ENCODE measurements at places on chromosomes 1 and 21. TPM values are rescaled to one million over a fixed set of nuclear protein-coding genes. Genes with fewer than 3 reads are reported as not detected.
A peak's percentile ranks its signal among the peaks of the same experiment; 100 is the strongest.

DNA sequence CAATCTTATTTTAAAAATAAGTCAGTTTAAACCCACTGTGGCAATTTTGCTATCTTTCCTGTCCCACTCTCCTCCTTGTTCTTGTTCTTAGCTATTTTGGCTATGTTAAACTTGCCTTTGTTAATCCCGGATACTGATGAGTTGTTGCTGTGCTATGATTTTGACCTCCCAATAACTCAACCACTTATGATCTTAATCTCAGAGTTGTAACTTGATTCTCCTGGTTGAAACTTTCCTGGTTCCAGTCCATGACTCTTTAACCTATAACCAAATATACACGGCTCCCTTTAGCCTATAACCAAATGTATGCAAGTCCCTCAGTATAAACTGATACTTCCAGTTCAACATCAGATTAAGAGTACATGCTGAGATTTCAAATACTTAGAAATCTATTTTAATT, 15.6 kb upstream of the ACADM start:
- no peaks in the 10 kb centered on the region for H3K36me3 ChIP-seq
- peaks cover 3% of the 10 kb centered on the region for H3K4me1 ChIP-seq
- H3K4me3 ChIP-seq = no peak overlapping the region
- no peak for DNase-seq

GRCh38 chr21:32414579-32415358, 2.3 kb downstream of the EVA1C start:
- H3K4me1 ChIP-seq = peaks cover 39% of the 10 kb centered on the region
- DNase-seq = no peak
- H3K27ac ChIP-seq = peak overlapping the region; percentile 97
- H3K36me3 ChIP-seq = no peaks in the 10 kb centered on the region
- H3K27me3 ChIP-seq = no peaks in the 10 kb centered on the region

- H3K36me3 ChIP-seq = no peaks in the 10 kb centered on the region
- DNase-seq = no peak
- no peaks in the 10 kb centered on the region for H3K27me3 ChIP-seq
- H3K4me1 ChIP-seq = no peaks in the 10 kb centered on the region
- no peak overlapping the region for H3K27ac ChIP-seq
Measured at GRCh38 chr1:67780637-67781036, 52.6 kb downstream of the GNG12 start.

SIPA1L2 gene
- 49.6 TPM for total RNA-seq

- no peak overlapping the region for H3K4me3 ChIP-seq
- DNase-seq = peak; percentile 63
- H3K4me1 ChIP-seq = peaks cover 27% of the 10 kb centered on the region
- no peaks in the 10 kb centered on the region for H3K36me3 ChIP-seq
- H3K27me3 ChIP-seq = no peaks in the 10 kb centered on the region
- H3K27ac ChIP-seq = no peak overlapping the region
Measured at GRCh38 chr1:212190169-212190568, 95.0 kb upstream of the PPP2R5A start.

- no peaks in the 10 kb centered on the region for H3K36me3 ChIP-seq
- peak within 1 kb of the TSS; percentile 95 for H3K27ac ChIP-seq
- DNase-seq = peak; percentile 96
- peak within 1 kb of the TSS; percentile 72 for H3K4me3 ChIP-seq
- H3K4me1 ChIP-seq = peaks cover 57% of the 10 kb centered on the region
Measured at GRCh38 chr1:154404984-154405746, at the start of gene IL6R. TSS of gene IL6R (plus strand) at chr1:154405343. CDS start at chr1:154405630, 287 bp downstream.

GRCh38 chr1:3012456-3013291, 8.6 kb upstream of the ACTRT2 start:
- H3K27me3 ChIP-seq = peaks cover 3% of the 10 kb centered on the region
- peaks cover 5% of the 10 kb centered on the region for H3K4me1 ChIP-seq
- no peak overlapping the region for H3K4me3 ChIP-seq
- peak; percentile 94 for DNase-seq
- H3K36me3 ChIP-seq = no peaks in the 10 kb centered on the region

DNA sequence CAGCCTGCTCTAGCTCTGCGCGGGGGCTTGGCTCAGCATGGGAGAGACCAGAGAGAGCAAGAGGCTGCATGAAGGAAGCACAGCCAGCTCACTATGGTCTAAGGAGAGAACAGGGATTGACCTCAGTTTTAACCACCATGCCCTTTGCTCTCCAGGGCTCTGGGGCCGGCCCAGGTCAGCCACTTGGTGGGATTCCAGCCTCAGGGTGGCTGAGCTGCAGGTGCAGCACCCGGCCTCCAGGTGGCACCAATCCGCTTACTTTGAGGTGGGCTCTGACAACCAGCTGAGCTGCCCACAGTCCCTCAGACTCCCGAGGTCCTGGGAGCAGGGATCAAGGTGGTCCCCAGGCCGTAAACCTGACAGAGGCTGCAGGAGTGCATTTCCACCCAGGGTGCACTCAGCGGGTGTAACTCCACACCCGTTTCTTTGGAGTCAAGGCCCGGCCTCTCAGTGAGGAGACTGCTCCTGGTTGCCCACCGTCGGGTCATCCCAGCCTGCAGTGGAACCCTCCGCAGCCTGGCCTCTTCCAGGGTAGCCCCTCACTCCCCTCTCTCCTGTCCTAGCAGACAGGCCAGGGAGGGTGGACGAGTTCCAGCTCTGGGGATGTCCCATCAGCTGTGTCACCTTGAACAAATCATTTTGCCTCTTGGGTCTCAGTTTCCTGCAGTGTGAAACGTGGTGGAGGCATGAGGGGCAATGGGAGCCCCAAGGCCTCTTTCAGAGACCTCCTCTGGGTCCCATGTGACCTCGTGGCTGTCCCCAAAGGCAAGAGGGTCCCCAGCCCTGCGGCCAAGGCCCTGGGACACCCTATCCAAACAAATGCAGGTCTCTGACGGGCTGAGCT, 607 bp upstream of the LGR6 start:
- H3K27ac ChIP-seq = no peak overlapping the region
- H3K4me1 ChIP-seq = peaks cover 19% of the 10 kb centered on the region
- H3K4me3 ChIP-seq = no peak overlapping the region
- peak; percentile 65 for DNase-seq
- H3K27me3 ChIP-seq = no peaks in the 10 kb centered on the region
- H3K36me3 ChIP-seq = no peaks in the 10 kb centered on the region

HES5 gene
- 0.76 TPM for total RNA-seq

DNA sequence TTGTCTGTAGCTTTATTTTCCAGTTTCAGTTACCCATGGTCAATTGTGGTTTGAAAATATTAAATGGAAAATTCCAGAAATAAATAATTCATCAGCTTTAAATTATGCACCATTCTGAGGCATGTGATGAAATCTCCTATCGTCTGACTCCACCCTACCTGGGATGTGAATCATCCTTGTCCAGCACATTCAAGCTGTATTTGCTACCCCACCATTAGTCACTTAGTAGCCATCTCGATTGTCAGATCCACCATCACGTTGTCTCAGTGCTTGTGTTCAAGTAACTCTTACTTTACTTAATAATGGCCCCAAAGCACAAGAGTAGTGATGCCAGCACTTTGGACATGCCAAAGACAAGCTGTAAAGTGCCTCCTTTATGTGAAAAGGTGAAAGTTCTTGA, 4.0 kb downstream of the STPG1 start:
- no peak overlapping the region for H3K4me3 ChIP-seq
- peaks cover 12% of the 10 kb centered on the region for H3K4me1 ChIP-seq
- no peaks in the 10 kb centered on the region for H3K36me3 ChIP-seq
- H3K27me3 ChIP-seq = no peaks in the 10 kb centered on the region
- DNase-seq = no peak
- H3K27ac ChIP-seq = no peak overlapping the region

CYP4Z1 gene
- total RNA-seq = 6.8 TPM

CGN gene
- total RNA-seq = 51.6 TPM

- no peaks in the 10 kb centered on the region for H3K36me3 ChIP-seq
- H3K27me3 ChIP-seq = no peaks in the 10 kb centered on the region
- no peaks in the 10 kb centered on the region for H3K4me1 ChIP-seq
- no peak overlapping the region for H3K27ac ChIP-seq
- no peak overlapping the region for H3K4me3 ChIP-seq
Measured at GRCh38 chr1:236458996-236459395, 64.8 kb upstream of the LGALS8 start.

LYPD8 gene
- not detected for total RNA-seq

ATPAF1 gene
- 34.1 TPM for total RNA-seq

GRCh38 chr1:93578911-93579825, 102.5 kb downstream of the BCAR3 start:
- H3K27ac ChIP-seq = peak overlapping the region; percentile 59
- peaks cover 20% of the 10 kb centered on the region for H3K4me1 ChIP-seq
- peaks cover 30% of the 10 kb centered on the region for H3K36me3 ChIP-seq
- H3K27me3 ChIP-seq = no peaks in the 10 kb centered on the region
- no peak for DNase-seq

- DNase-seq = no peak
- peaks cover 3% of the 10 kb centered on the region for H3K4me1 ChIP-seq
- no peaks in the 10 kb centered on the region for H3K27me3 ChIP-seq
- no peak overlapping the region for H3K4me3 ChIP-seq
- no peaks in the 10 kb centered on the region for H3K36me3 ChIP-seq
Measured at GRCh38 chr1:200346700-200347099, 63.1 kb downstream of the ZNF281 start.

DNA sequence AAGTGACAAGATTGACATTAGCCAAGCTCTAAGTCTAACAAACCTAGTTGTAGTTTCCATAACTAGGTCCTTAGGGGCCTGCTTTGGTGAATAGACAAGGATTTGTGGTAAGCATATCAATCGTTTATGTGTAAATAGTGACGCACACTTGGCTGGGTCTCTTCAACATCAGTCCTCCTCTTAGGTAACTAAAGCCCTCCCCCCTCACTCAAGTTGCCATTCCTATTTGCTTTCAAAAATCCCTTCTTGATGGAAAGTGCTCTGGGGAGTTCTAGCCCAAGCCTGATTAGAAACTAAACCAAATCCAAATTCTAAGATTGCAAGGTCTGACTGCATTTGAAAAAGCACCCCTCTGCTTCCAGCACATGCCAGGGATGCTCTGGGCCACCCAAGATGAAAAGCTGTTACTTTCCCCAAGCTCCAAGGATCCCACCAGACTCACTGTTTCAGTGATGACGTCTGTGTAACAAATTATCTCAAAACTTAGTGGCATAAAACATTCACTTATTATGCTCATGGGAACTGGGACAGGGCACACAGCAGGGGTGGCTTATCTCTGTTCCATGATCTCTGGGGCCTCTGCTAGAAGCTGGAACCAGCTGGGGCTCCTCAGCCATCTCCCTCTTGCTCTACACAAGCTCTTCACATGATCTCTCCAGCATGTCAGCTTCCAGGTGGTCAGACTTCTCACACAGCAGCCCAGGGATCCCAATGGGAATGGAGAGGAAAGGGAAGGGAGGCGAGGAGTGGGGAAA, 74.1 kb downstream of the RRAGC start:
- DNase-seq = no peak
- H3K4me3 ChIP-seq = no peak overlapping the region
- H3K36me3 ChIP-seq = no peaks in the 10 kb centered on the region

DNA sequence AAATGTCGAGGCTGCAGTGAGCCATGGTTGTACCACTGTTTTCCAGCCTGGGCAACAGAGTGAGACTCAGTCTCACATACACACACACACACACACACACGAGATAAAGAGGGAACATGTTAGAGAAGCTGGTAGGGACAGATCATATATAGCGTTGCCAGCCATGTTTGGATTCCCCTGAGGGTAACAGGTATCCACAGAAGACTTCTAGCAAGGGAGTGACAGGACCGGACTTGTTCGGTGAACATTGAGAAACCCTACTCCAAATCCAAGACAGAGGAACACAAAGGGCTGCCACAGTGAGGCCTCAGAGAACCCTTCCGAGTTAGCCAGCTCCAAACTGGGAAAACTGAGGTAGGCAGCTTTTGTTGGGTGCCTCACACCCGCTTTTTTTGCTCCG, 3.7 kb upstream of the SARS1 start:
- H3K4me1 ChIP-seq = peaks cover 8% of the 10 kb centered on the region
- no peak for DNase-seq
- H3K4me3 ChIP-seq = no peak overlapping the region
- H3K27ac ChIP-seq = no peak overlapping the region

DNA sequence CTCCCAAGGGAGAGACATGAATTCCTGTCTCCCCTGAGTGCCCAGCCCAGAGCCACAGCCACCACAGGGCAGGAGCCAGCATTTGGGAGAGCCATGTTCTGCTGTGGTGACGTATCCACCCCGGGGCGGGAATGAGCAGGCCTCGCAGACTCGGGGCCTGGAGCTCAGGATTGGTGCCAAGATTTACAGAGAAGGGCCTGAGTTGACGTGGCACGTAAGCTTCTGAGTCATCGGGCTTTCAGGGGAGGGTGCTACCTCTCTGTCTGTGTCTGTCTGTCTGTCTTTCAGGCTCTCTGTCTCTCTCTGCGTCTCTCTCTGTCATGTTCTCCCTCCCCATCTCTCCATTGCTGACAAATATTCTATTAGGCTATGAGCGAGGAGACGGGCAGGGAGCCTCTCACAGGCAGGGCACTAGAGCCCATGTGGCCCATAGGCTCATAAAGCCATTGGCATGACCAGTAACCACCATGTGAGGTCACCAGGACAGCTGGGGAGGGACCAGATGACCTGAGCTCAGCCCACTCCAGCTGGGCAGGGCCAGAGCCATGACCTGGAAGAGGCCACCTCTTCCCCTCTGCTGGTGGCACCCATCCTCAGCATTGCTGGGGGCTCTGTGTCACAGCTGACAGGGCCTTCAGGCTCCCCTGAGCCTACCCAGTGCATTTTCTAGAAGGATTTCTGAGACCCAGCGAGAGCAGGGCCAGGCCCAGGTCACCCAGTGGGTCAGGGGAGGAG, 300.0 kb upstream of the VAMP3 start:
- H3K27ac ChIP-seq = no peak overlapping the region
- no peak overlapping the region for H3K4me3 ChIP-seq

GRCh38 chr1:56496821-56497772, 82.3 kb downstream of the PLPP3 start:
- H3K27me3 ChIP-seq = no peaks in the 10 kb centered on the region
- H3K27ac ChIP-seq = peak overlapping the region; percentile 62
- H3K4me1 ChIP-seq = peaks cover 25% of the 10 kb centered on the region
- H3K36me3 ChIP-seq = no peaks in the 10 kb centered on the region

DNA sequence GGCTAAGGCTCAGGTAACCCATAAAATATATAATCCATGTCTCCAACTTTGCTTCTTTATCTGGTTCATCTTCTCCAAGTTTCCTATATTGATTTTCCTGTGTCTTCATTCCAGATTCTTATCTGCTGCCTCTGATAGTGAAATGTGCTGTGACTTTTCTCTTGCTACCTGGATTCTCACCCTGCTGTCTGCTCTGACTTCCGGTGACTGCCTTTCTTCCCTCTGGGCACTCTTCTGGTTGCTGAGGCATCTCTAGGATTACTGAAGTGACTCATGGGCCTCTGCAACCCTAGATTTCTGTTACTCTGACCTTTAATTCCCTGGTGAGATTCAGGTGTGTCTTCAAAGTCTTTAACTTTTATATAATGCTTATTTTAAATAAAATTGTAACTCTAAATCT, 46.9 kb downstream of the GIPC2 start:
- no peak overlapping the region for H3K27ac ChIP-seq
- peaks cover 10% of the 10 kb centered on the region for H3K4me1 ChIP-seq
- no peaks in the 10 kb centered on the region for H3K27me3 ChIP-seq
- no peak overlapping the region for H3K4me3 ChIP-seq
- no peak for DNase-seq

RPE65 gene
- total RNA-seq = not detected

All from upper lobe of left lung (tissue), 6 donors.